ENCODE measurements at places on chromosomes 13 and 19.
A peak's percentile ranks its signal among the peaks of the same experiment; 100 is the strongest.

DNA sequence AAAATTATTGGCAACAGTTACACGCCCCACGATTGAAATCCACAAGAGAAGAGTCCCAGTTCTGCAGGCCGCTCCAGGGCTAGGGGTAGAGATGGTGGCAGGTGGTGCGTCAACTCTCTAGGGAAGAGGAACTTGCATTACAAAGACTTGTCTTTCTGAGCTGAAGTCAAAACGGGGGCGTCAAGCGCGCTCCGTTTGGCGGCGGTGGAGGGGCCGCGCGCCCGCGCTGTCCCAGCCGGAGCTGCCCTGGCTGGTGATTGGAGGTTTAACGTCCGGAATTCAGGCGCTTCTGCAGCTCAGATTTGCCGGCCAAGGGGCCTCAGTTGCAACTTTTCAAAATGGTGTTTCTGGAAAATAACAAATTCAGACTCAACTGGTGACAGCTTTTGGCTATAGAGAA lies 38.9 kb downstream of the SOX1 start:
- peak; percentile 16 for DNase-seq

DNA sequence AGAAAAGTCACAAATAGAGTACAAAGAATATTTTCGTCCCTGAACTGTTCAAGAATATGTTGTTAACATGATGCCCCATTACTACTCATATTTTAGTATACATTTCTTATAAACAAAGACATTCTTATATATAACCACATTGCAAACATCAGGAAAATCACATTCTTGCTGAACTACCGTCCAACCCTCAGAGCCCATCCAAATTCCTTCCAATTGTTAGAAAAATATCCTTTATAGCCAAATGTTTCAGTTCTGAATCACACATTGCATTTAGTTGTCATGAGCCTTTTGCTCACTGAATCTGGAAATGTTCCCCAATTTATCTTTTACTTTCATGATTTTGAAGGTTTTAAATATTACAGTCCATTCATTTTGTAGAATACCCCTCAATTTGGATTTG lies 467.8 kb upstream of the ARGLU1 start:
- DNase-seq = peak; percentile 58

DNA sequence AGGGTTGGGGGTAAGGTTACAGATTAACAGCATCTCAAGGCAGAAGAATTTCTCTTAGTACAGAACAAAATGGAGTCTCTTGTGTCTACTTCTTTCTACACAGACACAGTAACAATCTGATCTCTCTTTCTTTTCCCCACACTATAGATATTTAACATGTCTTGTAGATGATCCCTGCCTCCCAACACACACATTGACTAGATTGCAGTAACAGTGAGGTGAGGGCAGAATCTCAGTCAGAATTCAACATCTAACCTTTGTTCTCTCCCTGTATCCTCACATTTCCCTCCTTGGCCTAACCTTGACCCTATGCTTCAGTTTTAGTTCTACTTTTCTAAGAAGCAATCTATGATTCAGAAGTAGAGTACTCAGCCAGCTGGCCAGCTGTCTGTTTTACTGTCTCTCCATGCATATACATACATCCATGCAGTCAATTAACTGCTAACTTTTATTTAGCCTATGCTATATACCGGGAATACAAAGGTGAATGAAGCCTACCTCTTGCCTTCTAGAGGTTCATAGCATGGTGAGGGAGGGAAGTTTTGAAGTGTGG lies 18.1 kb downstream of the DNAJC15 start:
- DNase-seq = no peak

- DNase-seq = peak; percentile 79
Measured at GRCh38 chr13:79745081-79745480, 264.1 kb downstream of the NDFIP2 start.

- DNase-seq = no peak
Measured at GRCh38 chr13:39777527-39778061, 122.1 kb downstream of the COG6 start.

DNA sequence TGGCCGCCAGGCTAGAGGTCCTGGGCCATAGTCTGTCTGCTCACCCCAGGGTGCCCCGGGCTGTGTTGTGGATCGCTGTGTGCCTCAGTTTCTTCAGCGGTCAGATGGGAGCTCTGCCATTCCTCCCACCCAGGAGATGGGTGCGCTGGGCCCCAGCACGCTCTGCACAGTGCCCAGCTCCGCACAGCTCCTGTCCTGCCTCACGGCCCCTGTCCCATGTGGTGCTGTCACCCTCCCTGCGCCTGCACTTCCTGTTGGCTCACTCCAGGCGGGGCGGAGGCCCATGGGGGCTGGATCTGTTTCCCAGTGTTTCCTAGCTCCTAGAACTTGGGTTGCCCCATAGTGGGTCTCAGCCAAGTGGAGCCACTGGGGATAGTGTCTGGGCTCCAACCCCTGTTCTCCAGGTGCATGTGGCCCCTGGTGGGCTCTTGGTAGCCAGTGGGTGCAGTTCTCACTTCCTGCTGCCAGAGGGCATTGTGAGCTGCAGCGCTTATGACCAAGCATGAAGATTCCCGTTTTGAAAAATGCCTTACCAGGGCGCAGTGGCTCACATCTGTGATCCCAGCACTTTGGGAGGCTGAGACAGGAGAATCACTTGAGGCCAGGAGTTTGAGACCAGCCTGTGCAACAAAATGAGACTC lies 69.8 kb downstream of the KDM4B start:
- no peak for DNase-seq

- peak; percentile 73 for DNase-seq
Measured at GRCh38 chr13:57624565-57625435, 6.7 kb upstream of the PCDH17 start.

DNA sequence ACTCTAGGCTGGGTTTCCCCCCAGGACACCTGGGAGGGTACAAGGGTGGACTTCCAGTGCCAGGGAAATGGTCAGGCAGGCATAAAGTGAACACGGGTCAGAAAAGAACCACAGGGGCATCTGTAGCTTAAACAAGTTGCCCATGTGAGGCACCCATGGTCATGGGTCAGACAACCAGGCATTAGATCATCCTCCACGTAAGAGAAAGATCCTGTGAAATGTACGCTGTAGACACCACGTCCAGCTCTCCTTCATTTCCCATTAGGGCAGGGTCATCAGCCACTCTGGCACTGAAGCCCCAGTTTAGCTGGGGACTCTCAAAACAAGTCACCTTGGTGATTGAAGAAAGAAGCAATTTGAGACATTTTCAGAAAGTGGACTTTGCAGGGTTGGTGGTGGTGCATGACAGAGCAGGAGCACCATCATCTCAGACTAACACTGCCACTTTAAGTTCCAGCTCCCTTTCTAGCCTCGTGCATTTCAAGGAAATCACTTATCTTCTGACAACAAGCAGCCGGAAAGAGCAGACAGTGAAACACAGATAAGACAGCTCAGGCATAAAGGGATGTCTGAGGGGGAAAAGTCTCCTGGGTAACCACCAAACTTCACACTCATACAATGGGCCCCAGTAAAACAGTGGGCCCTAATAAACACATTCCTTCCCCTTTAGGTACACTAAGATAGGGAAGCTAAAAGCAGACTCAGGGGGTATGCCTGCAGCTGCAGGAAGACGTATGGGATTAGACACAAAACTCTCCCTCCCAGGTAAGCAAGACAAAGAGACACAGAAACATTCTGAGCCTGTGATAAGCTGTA lies 16.1 kb upstream of the SIGLEC6 start:
- no peak for DNase-seq

GRCh38 chr13:51282322-51282721 lies 57.2 kb upstream of the SERPINE3 start:
- DNase-seq = no peak

GRCh38 chr13:109694972-109695371 lies 91.4 kb downstream of the IRS2 start:
- no peak for DNase-seq

GRCh38 chr19:14248578-14249011 lies 42.6 kb upstream of the ADGRL1 start:
- peak; percentile 97 for DNase-seq

DNA sequence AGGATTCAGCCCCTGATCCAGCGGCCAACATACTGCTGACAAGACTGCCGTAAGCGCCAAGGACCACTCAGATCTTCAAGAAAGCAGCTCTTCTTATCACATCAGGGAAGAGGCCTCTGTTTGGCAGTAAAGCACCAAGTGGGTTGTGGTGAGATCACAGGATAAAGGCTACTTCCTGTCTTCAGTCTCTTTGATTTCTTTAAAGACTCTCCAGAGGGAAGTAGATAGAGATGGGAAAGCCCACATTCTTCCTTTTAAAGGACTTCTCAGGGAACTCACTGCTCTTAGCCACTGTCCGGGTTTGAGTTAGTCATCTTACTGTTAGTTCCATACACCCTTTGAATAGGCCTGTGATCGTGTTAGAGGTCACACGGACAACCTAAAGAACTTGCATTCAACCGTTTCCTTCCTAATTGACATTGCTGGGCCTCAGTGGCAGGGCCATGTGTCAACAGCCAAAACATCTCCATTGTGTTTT lies 47.2 kb upstream of the POMP start:
- DNase-seq = peak; percentile 25

DNA sequence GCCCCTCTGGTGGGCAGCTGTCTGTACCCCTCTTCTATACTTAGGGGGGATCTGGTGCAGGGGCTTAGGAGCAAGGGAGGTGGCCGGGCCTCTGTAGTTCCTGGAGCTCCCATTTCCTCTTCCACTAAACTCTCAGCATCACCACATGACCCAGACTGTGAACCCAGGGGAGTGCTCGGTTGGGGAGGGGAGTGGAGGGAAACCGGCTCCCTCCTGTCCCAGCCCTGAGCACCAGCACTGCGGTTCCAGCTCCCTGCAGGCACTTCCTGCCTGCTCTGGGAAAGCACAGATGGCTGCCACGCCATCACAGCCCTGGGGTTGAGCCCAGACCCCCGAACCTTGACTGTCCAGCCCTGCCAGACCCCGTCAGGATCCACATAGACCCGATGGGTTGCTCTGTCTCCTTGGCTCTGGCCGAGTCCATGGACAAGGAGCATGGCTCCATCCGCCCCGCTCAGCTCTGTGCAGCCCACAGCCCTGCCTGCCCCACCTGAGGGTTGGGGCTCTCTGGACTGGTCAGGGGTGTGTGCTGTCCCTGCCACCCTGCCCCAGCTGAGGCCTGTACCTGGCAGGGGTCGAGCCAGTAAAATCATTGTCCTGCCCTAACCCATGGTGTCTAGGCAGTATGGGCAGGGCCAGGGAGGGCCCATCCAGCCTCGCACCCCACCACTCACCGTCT lies 36.0 kb upstream of the SLC7A10 start:
- DNase-seq = peak; percentile 59

DNA sequence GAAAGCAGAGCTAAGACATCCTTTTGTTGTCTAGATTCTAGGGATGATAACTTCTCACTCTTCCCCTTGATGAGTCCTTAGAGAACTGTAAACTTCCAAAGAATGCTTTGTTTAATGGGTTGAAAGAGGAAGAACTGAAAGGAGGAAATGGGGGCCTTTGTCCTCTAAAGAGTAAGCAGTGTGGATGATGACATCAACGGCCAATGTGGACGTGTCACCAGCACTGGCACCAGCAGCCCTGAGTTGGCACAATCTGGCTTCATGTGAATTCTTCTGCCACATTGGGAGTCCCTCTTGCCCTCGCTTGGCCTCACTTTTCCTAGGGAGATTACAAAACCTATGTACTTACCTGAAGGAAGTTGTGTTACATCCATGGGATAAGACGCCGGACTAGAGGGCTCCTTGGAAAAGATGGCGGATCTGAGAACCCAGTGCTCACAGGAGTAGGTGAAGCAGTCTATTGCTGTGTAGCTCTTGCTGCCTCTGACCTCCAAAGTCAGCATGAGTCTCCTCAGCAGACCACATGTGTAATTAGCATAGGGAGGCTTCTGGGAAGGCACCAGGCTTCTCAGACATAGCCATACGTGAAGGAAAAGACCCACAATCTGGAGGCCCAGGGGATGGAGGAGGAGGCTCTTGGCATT lies 62.8 kb downstream of the RGCC start:
- DNase-seq = peak; percentile 32

DNA sequence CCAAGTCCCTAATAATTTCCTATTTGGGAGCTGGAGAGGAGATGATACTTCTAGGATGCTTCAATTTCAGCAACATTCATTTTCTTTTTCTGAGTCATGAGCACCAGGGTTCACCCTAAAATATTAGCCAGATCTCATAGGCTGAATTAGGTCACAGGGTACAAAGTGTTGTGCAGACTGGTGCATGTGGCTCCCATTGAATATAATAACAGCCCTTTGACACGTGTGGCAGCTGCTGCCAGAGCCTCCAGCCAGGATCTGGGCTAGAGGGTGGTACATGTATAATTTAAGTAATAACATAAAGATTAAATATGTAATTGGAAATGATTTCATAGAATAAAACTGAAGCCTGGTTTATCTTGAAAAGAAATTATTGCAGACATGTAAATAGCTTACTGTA lies 244.9 kb downstream of the ATP8A2 start:
- peak; percentile 5 for DNase-seq

DNA sequence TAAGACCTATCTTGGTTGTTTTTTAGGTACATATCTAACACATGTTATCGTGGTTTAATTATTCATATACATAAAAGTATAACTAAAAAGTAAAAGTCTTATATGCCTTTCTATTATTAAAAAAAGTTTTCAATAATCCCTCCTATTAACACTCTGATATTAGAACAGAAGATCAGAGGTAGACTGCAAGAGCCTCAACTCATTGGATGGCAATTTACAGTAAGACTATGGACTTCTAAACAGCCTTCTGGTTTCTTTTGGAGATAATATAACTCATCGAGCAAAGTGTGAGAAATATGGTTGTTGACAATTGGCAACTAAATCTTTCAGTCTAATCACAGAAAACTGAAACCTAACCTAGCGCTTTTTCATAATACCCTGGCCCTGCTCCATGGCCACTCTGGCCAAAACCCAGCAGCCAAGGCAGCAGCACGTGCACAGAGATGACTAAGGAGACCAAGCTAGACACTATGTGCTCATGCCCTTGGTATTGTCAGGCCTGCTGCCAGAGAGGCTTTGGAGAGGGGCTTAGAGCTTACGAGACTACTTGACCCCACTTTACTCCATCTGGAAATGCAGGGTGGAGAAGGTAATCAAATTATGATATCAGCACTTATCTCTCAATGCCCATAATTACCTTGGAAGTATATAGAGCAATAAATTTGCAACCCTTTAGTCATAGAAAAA lies 40.6 kb upstream of the EEF1AKMT1 start:
- peak; percentile 89 for DNase-seq

Measured in muscle of leg (tissue), 16 donors.